CD4-positive, alpha-beta T cell treated with Interleukin-6 at 100 ng/mL for 8 hours (primary cell): ENCODE measurements at places on chromosomes 4 and X.

DNA sequence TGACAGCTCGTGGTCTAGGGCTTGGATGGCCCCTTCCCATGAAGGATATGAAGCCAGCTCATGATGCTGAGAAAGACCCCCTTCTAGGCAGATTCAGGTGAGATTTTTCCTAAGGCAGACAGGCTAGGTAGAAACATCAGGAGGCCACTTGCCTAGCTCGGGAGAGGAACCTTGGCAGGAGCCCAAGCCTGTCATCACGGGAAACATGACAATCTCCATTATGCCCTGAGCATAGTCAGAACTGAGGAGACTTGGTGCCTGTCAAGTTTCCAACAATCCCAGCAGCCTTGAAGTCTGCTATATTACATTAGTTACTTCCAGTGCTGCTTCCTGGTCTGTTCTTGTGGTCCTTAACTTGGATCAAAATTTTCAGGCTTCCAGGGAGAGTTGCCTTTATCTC, 18.7 kb upstream of the WDR1 start:
- DNase-seq, result no peak

- DNase-seq, result no peak
Observed at GRCh38 chr4:145895056-145895455, 43.6 kb downstream of the ZNF827 start.

DNA sequence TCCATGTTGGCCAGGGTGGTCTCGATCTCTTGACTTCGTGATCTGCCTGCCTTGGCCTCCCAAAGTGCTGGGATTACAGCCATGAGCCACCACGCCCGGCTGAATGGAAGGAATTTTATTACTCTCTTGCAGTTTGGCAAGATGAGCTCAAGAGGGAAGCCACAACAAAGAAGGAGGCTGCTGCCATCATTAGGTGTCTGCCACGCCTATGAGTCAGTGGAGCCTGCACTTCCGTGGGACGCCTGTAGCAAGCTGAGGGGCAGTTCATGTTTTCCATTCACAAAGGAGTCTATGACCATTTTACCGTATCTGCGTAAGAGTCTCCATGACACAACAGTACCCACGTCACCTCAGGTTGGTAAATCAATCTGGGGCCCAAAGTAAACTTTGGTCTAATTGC, 51.2 kb upstream of the CHRNA9 start:
- DNase-seq, result peak; percentile 85

DNA sequence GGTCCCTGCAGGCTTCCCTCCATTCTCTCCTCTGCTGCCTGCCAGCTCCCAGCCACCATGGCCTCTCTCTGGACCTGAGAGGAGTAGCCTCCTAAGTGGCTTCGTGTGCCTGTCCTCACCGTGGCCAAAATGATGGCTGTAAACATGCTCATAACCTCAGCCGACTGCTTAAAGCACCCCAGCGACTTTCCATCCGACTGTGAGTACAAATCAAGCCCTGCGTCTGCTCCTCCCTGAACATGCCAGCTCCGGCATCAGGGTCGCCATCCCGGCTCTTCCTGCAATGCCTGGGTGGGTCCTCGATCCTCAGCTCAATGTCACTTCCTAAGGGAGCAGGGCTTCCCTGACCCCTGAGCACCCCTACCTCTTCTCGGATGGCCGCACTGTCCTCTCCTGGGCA, 3.3 kb upstream of the SORCS2 start:
- DNase-seq, result no peak

GRCh38 chr4:103012060-103012459, 7.4 kb downstream of the SLC9B1 start:
- DNase-seq, result no peak

DNA sequence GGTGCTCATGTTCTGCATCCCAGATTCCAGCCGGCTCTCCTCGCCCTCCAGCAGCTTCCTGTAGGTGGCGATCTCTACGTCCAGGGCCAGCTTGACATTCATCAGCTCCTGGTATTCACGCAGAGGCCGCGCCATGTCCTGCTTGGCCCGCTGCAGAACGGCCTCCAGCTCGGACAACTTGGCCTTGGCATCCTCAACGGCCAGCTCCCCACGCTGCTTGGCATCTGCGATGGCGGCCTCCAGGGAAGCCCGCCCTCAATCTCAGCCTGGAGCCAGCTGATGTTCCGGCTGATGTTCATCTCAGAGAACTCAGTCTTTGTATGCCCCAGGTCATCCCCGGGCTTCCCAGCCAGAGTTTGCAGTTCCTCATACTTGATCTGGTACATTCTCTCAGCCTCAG, 431.8 kb upstream of the DIPK2B start:
- no peak for DNase-seq

DNA sequence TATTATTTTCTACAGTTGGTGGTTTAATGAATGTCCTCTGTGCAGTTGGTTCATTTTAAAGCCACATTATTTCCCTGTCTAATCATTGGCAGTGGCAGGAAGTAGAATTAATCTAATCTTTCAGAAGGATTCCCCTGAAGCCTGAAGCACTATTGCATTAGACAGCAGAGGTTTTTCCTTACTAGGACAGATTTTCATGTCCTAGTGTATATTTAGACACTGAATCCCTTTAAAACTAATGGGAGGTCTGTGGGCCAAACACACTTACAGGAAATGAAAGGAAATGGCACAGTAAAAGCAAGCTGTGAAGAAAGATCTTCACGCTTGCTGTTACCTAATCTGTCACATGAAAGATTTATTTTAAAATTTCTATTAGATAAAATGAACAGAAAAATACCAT, 165.2 kb downstream of the SLC39A8 start:
- DNase-seq, result no peak

GRCh38 chrX:23944234-23944633, 36.4 kb downstream of the CXorf58 start:
- no peak for DNase-seq

GRCh38 chr4:7172508-7172907, 19.8 kb upstream of the SORCS2 start:
- DNase-seq, result no peak
